ENCODE measurements at places on chromosomes 13 and 19. TPM values are rescaled to one million over a fixed set of nuclear protein-coding genes. Genes with fewer than 3 reads are reported as not detected.

- DNase-seq, result no peak
These were observed 27.8 kb downstream of the AP1M1 start for GRCh38 chr19:16225279-16226183.

- DNase-seq, result no peak
These were observed 2.0 kb downstream of the ZBTB7A start for GRCh38 chr19:4064496-4065260.

- DNase-seq, result no peak
These were observed 80.2 kb downstream of the DPF1 start for GRCh38 chr19:38143847-38144246.

DNA sequence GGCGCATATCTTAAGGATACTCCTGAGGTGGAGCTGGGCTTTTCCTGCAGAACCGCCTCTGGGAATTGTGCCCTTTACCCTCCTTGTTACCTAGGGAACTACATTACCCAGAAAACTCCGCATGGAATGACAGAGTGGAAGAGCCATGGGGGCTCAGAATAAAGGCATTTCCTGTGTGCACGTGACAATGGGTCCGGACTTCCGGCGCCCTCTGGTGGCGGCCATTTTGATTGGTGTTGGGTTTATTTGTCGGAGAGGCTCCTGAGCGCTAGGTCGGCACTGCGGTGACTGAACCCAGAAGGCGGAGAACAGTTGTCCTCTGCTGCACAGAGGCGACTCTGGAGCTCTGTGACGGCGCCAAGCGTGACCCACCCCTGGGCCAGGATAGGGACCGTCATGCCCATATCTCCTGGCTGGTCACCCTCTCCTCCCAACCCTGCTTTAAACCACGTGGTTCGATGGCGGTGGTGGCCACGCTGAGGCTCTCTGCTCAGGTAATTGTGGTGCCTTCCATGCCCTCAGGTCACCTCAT lies at the start of gene ZNF587B:
Gene ZNF587B, plus strand, starts transcription at position 229 of the 532 bp plus-strand sequence. Its CDS starts 230 bp downstream, at position 459.
- DNase-seq, result peak; percentile 71

DNA sequence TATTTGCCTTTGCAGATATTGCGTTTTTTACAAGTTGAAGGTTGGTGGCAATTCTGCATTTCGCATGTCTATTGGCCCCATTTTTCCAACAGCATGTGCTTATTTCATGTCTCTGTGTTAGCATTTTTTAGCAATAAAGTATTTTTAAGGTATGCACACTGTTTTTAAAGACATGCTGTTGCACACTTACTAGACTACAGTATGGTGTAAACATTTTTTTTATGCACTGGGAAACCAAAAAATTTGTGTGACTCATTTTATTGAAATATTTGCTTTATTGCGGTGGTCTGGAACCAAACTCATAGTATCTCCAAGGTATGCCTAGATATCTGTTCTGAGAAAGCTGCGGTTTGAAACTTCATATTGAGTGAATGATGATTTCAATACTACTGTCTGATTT lies 55.4 kb upstream of the RNF113B start:
- DNase-seq, result no peak

The RETN gene
- polyA plus RNA-seq, result 0.76 TPM

The NLRP4 gene
- polyA plus RNA-seq, result not detected

The CD22 gene
- polyA plus RNA-seq, result 12.5 TPM

Measured in renal cortex interstitium (tissue), 15 donors.